ENCODE measurements at places on chromosomes 1 and 21.

DNA sequence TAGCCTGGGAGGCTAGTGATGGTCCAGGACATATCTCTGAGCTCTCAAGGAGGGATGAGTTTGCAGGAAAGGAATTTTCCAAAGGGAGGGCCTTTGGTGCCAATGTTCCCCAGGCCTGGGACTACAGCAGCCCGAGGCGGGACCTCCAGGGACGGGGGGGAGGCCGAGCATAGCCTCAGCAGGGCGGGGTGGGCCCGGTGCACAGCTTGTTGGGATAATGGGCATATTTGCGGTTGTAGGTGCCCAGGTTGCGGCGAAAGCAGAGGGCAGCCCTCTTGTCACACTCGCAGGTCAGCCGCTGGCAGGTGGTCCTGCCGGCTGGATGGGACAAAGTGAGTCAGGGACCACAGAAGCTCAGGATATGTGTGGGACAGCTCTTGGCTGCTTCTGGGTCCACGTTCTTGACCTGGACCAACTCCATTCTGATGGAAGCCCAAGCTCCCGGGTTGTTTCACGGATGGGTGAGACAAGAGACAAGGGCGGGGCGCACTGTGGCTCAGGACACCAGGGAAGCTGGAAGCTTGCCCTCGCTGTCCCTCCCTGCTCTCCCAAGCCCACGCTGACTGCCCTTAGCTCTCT lies 3.2 kb downstream of the PLA2G2E start:
- DNase-seq = no peak

GRCh38 chr1:151513626-151514121 lies 2.5 kb downstream of the CGN start:
- no peak for DNase-seq

DNA sequence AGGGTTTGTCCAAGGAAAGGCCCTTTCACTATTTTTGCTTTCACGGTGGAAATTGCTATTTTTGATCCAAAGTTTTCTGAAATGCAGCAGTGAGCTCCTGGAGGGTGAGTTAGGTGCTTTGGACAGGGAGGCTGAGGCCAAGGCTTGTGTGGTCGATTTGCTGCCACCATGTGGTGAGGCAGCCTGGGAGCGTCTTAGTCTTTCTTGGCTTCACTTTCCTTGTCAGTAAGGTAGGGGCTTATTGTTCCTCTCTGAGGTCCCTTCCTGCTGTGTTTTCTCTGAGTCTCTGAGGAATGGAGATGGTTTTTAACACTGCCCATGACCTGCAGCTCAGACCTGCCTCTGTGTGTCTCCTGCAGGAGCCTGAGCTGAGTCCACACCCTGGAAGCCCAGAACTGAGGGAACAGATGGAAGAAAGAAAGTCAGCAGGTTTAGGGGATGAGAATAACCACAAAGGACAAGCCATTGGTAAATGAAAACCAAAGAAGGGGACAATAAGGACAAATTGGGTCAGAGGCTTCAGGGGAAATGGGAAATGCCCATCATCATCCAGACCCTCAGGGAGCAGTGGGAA lies 20.1 kb upstream of the S100A10 start:
- DNase-seq = no peak

DNA sequence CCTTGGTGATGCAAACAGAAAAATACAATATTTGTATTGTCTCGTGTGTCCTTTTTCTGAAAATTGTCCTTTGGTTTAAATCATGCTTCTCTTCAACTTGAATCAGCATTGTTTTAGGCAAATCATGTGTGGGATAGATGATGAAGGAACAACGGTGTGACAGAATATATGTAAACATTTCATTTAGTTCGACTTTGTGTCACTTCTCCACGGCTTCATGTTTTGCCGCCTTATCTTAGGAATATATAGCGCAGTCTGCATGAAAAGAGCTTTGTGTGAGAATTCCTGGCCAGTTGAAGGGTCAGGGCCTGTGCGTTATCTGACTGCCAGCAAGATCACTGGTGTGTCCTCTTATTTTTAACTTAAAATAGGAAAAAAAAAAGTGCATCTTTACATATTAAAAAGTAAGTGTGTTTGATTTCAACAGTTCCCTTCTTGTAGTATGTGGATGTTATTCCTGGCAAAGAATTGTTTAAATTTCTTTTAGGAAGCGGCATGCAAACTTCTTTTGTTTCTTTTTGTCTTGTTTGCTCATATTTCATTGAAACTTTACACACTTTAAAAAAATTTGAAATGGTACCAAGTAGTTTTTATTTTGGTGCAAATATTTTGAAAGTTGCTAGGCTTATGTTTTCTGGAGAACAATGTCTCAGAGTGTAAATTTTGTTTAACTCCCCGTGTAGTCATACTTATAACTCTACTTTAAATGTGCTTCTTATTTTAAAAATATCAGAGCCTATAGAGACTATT lies 465.2 kb downstream of the USP25 start:
- no peak for DNase-seq

DNA sequence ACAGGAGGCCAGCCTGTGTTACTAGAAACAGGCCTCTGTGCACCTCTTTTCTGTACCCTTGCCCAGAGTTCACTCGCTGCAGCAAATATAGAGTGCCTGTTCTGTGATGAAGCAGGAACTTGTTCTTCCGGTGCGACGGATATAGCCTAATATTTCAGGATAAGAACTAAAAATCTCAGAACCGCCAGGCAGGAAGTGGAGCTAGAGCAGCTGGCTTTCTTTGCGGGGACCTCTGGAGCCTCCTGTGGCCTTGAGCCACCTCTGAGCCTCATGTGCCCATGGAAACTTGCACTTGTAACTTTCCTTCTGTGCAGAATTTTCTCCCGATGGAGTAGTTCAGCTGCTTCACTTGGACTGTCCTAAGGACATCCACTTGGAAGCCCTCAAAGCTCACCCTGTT lies 44.5 kb upstream of the VAMP3 start:
- no peak for DNase-seq

All from activated T-cell treated with anti-CD3 and anti-CD28 coated beads for 24 hours (primary cell).